ENCODE measurements at places on chromosomes 1 and 21.

DNA sequence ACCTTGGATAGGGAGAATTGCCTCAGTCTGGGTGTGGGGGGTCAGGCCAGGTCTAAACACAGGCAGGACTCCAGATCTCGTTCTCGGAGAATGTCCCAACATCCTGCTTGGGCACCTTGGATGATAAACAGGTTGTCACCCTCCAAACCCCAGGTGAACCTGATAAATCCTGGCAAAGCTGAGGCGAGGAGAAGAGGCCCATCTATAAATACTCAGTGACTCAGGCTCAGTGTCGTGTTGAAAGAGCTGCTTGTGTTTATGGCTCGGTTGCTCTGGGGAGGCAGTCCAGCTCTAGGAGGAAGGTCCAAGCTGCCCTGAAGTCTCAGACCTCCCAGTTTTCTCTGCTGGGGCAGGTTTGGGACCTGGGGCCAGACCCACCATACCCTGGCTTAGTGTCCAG is 15.8 kb upstream of the TRIM63 start:
- no peak for DNase-seq

- DNase-seq, result no peak
Observed at GRCh38 chr1:78547081-78547480, 56.3 kb downstream of the PTGFR start.

- DNase-seq, result no peak
Observed at GRCh38 chr1:41783189-41783639, 135.5 kb downstream of the HIVEP3 start.

GRCh38 chr21:31879911-31880310 is 7.1 kb downstream of the HUNK start:
- no peak for DNase-seq

GRCh38 chr1:36913016-36913415 is 121.3 kb downstream of the GRIK3 start:
- DNase-seq, result no peak

- DNase-seq, result no peak
Observed at GRCh38 chr1:53413175-53414001, 45.8 kb upstream of the DMRTB1 start.

GRCh38 chr1:110506541-110506940 is 12.4 kb downstream of the KCNA10 start:
- DNase-seq, result no peak

DNA sequence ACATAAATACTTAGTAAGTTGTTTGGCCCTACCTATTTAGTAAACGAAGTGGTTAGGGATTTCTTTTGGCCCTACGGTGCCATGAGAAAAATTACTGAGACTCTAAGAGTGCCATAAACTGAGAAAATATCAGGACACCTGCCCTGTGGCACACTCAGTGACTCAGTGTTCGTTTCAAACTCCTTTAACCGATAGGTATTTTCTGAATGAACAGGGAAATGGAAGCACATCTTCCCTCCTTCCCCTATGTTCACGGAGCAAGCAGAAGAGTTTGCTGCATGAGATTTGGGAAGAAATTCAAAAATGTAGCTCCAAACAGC is 134.2 kb downstream of the KAZN start:
- DNase-seq, result no peak

- peak; percentile 39 for DNase-seq
Observed at GRCh38 chr1:156767879-156768604, 707 bp downstream of the PRCC start.

DNA sequence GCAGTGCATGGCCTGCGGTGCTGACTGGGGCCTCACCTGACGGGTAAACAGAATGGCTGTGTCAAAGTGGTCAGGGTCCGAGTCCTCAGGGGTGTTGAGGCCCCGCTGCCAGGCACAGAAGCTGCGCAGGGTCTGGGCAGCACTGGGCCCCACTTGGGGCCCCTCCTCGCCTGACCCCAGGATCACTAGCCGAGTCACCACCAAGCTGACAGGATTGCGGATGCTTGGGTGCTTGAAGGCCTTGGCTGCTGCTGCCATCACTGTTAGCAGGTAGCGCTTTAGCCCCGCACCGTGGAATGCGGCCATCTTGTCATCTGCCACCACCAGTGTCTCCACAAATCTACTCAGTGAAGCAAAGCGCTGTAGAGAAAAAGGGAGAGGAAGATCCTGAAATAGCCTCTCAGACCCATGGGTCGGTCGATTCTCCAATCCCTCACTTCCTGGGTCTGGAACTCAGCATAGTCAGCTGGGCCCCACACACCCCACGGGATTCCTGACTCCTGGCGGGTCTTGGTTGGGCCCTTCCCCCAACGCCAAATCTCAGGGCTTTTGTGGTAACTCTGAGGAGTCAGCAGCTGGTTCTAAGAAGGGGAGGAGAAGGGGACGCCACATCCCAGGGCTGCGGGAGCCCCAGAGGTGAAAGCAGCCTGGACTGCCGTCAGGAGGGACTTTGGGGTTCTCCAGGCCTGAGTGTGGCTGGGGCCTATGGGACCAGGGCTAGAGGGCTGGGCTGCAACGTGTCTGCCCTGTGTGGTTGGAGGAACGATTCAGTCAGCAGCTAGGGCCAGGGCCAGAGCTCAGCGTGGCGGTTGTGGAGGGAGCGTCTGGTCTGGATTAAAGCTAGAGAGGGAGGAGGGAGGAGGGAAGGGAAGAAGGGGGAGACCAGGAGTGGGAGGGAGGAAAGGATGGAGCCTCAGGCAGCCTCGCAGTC is 2.1 kb downstream of the ADAMTS4 start:
- peak; percentile 44 for DNase-seq

DNA sequence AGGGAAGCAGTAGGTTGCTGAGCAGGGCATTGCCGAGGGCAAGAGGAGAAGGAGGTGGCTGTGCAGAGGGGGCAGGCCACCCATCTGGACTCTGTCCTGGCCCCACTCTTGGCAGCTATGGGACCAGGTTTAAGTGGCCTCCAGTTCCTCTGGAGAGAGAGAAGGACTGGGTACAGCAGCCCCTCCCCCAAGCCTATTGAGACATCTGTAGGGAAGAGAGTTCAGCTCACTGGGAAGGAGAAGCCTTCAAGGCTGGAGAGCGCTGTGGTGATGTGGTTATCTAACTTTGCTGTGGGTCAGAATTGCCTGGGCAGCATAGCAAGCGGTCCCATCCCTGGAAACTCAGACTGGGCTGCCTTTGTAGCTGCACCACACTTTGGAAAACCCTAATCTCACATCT is 93.9 kb downstream of the KCNJ15 start:
- DNase-seq, result no peak

DNA sequence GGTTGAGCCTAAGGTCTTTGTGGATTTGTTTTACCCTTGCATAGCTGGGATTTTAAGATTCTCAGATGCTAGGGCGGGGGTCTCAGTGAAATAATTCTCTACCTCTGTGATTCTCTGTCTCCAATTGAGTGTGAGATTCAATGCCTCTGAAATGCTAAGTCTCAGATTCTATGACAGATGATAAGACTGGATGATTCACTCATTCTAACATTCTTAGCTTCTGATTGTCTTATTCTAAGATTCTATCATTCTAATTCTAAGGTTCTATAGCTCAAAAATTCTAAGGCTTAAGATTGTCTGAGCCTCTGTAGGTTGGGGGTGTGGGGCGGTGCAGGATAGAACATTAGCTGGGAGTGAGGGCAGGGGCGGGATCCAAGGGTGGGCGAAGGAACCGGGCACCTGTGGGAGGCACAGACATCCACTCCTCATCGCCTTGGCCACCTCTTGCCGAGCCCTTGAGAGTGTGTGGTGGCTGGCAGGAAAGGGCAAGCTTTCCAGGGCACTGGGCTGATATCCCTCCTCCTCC is 29.5 kb downstream of the ADGRB2 start:
- DNase-seq, result no peak

DNA sequence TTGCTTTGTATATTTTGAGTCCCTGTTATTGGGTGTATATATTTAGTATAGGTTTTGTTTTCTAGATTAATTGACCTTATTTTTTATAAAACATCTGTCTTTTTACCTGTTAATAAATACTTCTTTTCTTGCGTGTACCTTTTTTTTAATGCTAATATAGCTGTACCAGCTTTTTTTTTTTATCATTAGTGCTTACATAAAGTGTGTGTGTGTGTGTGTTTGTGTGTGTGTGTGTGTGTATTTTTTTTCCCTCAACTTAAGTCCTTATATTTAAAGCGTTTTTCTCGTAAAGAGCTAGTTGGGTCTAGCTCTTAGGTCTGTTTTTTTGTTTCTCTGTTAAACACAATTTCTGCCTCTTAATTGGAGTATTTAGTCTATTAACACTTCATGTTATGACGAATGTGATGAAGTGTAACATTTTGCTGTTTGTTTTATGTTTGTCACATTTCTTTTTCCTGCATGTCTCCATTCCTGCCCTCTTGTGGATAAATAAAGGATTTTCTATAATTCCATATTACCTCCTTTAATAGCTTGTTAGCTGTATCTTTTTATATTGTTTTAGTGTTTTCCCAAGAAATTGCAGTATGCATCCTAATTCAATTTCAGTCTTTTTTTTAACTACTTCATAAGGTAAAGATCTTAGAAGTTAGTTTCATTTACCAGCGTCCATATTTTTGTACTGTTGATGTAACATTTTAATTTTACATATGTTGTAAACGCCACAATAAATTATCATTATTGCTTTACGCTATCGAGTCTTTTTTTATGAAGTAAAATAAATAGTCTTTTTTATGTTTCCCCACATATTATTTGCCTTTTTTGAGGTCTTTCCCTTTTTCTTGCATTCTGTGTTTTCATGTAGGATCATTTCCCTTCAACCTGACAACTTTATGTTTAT is 4.3 kb downstream of the PRMT2 start:
- peak; percentile 42 for DNase-seq

DNA sequence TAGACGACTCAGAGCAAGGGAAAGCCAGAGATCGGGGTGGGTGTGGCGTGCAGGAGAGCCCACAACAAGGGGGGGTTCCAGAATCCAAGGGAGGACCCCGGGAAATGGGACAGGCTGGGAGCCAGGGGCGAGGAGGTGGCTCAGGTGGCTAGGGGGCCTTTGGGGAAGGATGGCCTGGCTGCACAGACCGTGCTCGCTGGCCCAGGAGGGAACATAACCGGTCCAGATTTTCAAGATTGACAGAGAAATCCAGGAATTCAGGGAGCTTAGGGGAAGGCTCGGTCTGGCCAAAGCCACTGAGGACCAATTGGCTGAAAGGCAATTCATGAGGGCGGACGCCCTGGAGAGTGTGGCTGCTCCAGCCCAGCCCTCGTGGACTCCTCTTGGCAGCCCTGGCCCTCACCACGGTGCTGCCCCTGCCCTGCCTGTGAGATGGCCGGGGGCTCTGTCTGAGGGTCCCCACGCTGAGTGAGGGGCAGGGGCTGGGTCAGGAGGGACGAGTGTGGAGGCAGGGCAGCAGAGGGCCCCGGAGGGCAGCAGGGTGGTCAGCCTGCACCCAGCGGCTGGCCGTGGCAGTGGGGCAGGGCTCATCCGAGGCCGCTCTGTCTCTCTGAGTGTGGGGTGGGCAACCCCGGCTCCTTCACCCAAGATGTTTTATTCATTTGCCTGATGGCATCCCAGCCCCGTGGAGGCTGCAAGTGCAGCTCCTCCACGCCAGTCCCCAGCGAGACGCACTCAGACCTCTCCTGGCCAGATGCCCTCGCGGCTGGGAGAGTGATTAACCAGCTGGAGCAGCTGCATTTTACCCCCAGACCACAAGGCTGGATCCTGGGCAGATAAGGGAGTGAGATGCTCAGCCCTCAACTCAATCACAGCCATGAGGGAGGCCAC is 5.6 kb upstream of the LRRC3 start:
- DNase-seq, result no peak

DNA sequence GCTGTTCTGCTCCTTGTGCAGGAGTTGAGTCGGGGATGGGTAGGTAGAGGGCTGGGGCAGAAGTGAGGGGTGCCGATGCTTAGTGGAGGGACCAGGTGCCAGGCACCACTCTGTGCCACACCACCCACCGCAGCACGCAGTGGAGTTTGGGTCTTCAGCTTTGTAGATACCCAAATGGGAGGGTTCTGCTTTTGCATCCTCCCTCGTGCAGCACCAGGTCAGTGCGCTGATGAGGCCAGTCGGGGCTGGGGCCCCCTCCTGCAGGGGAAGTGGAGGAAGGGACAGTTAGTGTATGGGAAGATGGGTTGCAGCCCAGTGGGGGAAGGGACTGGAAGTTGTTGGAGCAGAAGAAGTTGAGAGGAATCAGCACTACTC is 244.0 kb downstream of the RHOU start:
- DNase-seq, result no peak

- DNase-seq, result no peak
Observed at GRCh38 chr1:167114725-167115124, 20.9 kb downstream of the STYXL2 start.

DNA sequence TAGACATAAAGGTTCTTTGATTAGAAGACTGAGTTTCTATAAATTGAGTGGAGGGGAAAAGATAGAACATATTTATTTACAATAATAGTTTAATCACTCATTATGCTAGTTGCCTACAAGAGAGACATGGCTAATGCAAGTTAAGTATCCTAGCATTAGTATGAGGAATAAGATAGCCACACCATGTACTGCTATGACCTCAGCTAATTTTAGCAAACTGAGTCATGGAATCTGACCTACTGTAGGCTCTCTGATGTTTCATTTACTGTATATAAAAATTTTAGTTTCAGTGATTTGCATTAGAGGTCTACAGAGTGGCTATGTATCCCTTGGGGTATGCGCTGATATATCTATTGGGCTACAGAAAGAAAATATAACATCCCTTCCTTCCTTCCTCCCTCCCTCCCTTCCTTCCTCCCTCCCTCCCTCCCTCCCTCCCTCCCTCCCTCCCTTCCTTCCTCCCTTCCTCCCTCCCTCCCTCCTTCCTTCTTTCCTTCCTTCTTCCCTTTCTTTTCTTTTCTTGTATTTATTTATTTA is 5.8 kb downstream of the AGL start:
- DNase-seq, result no peak

DNA sequence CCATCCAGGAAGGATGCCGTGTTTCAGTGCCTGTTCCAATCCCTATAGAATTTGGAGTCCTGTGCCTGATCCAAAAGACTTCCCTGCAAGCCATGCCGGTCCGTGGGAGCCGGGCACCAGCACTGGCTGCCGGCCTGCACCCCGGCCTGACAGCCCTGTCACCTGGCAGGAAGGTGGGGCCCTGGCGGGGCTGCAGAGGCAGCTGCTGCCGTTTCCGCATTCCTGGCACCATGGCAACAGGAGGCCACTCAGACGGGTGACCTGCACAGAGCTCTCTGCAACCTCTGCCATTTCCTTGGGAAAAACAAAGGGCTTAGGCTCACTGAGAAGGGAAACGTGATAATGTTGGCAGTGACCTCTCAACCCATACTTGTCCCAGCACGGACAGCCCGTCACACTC is 63.2 kb upstream of the TMEM51 start:
- DNase-seq, result peak; percentile 51

DNA sequence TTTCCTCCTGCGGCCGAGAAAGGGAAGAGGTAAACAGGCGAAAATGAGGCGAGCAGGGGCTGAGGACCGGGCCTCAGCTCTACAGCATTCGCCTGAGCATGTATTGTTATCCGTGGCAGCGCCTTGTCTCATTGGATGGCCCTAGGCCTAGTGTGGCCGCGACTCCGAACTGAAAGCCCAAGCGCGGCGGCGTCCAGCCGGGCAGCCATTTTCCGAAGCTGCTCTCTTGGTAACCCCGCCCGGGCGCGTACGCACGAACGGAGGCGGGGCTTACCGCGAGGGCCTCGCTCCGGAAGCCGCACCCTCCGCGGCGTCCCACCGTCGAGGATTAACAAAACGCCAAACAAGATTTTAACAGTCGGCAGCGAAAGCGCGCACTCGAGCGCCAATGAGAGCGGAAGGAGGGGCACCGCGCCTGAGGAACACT is 797 bp upstream of the USP1 start:
- no peak for DNase-seq
